ENCODE measurements at places on chromosomes 4 and X. TPM values are rescaled to one million over a fixed set of nuclear protein-coding genes. Genes with fewer than 3 reads are reported as not detected.

Gene RPS6KA6
- 18.9 TPM for polyA plus RNA-seq

Gene GYPB
- 1.0 TPM for polyA plus RNA-seq

Gene HCFC1
- 52.0 TPM for polyA plus RNA-seq

Gene CLTRN
- 17.7 TPM for polyA plus RNA-seq

Gene ZMAT1
- polyA plus RNA-seq: 31.6 TPM

Gene MYL5
- polyA plus RNA-seq: 22.9 TPM

Gene PRAF2
- 41.5 TPM for polyA plus RNA-seq

Gene SATL1
- 0.39 TPM for polyA plus RNA-seq

Gene CYP4V2
- polyA plus RNA-seq: 21.2 TPM

Gene DDX53
- polyA plus RNA-seq: not detected

- DNase-seq: no peak
These were observed 305.3 kb upstream of the INTU start for GRCh38 chr4:127327491-127327890.

DNA sequence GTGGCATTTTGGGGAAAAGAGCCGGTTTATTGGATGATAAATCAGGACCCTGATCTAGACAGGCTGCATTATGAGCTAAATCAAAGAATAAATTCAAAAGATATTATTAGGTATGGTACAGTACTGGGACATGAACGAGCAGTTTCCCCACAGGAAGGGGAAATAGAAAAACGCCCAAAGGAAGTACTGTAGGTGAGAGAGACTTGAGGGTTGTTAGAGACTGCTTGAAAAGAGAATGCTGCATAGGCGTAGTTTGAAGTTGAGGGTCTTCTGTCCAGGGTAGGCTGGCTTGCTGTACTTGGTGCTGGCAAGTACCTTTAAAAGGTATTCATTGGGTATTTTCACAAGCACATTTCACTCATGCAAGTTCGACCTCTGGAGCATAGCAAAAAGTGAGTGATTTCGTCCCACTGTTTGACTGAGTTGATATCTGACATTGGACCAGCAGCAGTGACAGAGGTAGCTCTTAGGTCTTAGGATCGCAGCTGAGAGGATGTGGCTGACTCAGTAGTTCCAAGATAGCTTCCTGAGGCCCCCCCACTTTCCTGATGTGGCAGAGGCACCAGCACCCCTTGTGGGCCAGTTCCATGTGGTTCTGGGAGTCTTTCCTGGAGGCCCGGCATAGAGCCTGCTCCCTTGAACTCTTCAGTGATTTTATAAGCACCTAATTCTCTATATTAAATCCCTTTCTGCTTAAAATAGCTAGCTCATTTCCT lies 64.3 kb downstream of the TMEM131L start:
- no peak for DNase-seq

- no peak for DNase-seq
These were observed 59.2 kb upstream of the CD99 start for GRCh38 chrX:2631743-2632532.

DNA sequence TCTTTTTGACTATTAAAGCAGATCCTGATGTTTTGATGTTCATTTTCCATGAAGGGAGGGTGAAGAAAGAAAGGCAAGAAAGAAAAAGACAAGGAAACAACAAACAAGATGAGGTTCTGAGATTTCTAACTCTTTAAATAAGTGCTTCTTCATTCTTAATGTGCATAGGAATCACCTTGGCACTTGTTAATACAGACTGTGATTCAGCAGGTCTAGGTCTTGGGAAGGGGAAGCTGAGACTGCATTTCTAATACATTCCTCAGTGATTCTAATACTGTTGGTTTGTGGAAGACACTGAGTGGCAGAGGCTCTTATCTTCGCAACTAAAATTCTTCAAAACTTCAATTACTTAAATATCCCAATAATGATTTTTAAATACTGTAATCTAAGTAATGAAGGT lies 95.2 kb upstream of the NAP1L5 start:
- DNase-seq: no peak

GRCh38 chr4:42965326-42965725 lies 72.8 kb downstream of the GRXCR1 start:
- DNase-seq: peak; percentile 4

DNA sequence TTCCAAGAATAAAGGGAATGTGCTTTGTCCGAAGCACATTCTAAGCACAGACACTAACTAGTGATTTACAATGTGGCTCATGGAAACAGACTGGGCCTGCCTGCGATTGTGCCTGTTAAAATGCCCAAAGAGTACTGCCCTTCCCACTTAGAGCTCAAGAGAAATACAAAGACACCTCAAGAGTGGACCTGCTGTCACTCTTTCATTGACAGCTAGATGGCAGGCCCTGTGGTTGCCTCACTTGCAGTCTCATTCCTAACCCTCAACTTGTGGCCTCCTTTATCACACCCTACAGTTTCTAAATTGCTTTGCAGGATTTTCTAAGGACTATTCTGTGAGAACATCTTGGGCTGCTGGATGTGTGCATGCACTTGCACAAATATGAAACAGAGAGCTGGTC lies 331.0 kb upstream of the EMCN start:
- DNase-seq: no peak

GRCh38 chr4:39825741-39826231 lies 127.8 kb downstream of the UBE2K start:
- DNase-seq: no peak

DNA sequence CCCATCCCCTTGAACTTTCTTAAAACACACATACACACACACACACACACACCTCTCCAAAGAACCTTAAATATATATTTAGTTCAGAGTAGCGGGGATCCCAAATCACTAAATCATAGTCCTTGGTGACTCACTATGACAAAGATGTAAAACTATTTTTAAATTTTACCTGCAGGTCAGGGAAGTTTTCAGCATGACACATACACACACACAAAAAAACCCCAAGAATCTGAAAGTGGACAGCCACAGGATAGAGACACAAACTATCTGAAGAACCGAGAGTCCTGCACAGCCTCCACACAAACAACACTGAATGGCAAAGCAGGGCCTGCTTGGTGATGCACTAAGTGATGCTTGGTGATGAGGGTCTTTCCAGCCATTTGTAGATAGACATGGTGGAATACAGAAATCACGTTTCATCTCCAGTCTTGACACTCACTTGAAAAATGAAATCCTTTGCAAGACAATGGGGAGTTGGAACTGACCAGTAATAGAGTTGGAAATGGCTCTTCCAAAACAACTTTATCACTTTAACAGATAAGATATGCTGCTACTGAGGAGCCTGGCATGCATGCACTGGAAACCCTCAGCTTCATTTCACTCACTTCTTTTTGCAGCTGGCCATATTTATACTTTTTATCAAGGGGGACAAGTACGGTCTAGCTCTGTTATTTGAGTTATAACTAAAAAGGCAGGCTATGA lies 307.3 kb downstream of the RAPGEF2 start:
- DNase-seq: no peak

DNA sequence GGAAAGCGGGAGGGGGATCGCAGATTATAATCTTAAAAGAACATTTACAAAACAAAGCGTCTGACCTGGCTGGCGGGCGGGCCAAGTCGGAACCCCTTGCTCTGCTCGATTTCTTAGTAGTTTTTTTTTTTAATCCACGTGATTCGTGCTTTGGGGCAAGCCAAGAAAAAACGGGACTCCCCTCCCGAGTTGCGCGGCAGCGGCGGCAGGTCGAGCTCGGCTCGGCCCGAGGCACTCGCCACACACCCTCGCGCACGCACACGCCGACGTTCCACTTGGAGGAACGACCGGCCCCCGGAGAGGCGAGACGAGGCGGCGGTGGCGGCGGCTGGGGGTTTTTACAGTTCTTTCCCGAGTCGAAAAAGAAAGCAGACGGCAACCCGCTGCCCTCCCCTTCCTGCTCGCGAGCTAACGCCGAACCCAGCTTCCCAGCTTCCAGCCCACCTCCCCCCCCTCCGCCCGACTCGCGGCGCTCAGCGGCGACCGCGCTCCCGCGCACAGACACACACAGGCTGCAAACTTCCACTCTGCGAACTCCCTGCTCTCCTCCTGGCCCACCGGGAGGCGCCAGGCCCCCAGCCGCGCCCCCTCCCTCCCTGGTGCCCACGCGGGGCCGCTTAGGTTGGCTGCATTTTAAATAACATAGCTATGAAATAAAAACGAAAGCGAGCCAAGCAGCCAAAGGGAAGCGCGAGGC lies 1.2 kb downstream of the BCOR start:
- no peak for DNase-seq

DNA sequence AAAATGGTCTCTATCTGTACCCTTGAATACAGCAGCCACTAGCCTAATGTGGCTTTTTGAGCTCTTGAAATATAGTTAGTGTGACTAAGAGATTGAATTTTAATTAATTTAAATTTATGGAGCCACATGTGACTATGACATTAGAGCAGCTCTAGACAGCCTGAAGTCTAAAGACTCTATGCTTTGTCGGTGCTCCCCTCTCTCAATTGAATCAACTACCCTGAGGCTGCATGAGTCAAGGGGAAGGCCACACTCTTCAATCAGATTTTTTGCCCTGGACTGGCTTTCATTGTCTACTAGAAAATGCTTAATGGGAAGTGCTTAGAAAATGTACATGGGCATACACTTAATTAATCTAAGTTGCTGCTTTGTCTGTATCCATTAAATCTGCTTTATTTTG lies 11.7 kb downstream of the TLR7 start:
- no peak for DNase-seq

DNA sequence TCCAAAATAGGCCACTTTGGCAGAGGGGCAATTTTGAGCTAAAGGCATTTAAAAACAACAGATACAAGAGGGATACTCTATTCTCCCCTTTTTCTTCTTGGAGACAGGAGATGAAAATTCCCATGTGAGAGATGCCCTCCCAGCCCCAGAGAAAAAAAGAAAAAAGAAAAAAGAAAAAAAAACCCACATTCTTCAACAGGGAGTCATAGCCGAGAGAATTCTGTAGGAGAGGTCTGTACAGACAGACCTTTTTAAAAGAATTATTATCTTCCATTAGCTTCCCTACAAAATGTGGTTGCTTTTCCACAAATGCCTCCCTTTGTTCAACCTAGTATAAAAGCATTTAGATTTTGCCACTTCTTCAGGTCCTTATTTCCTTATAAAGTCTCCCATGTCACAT lies 89.9 kb downstream of the SPCS3 start:
- no peak for DNase-seq

- DNase-seq: no peak
These were observed 759.6 kb upstream of the NDST4 start for GRCh38 chr4:115873048-115873447.

- DNase-seq: no peak
These were observed 168.9 kb upstream of the PUDP start for GRCh38 chrX:7316887-7317286.

- DNase-seq: no peak
These were observed 99.3 kb downstream of the AMMECR1 start for GRCh38 chrX:110218591-110218990.

GRCh38 chr4:107747748-107748486 lies 27.9 kb upstream of the PAPSS1 start:
- no peak for DNase-seq

DNA sequence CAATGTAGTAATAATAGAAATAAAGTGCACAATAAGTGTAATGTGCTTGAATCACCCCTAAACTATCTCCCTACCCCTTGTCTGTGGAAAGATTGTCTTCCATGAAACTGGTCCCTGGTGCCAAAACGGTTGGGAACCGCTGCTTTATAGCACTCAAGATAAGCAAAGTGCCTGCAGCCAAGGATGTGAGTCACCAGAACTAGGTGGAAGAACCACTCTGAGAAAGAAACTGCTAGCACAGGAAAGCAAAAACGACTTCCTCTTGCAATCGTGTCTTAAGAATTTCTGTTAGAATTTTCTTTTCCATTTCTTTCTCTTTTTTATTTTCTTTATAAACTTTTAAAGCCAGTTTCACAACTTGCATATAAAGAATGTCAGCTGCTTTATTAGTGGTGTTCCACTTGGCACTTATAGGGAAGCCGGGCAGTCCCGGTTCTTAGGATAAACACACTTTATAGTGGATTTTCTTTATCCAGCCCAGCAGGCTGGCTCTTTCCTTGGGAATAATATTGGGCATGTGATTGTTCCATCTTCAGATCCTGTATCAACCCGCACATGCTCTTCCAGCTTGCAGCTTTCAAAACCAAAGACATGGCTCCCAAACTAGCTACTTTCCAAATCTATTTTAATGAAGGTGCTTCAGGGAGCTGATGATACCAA lies 32.3 kb upstream of the CXCL8 start:
- no peak for DNase-seq

GRCh38 chrX:68944211-68944610 lies 115.4 kb downstream of the EFNB1 start:
- no peak for DNase-seq

DNA sequence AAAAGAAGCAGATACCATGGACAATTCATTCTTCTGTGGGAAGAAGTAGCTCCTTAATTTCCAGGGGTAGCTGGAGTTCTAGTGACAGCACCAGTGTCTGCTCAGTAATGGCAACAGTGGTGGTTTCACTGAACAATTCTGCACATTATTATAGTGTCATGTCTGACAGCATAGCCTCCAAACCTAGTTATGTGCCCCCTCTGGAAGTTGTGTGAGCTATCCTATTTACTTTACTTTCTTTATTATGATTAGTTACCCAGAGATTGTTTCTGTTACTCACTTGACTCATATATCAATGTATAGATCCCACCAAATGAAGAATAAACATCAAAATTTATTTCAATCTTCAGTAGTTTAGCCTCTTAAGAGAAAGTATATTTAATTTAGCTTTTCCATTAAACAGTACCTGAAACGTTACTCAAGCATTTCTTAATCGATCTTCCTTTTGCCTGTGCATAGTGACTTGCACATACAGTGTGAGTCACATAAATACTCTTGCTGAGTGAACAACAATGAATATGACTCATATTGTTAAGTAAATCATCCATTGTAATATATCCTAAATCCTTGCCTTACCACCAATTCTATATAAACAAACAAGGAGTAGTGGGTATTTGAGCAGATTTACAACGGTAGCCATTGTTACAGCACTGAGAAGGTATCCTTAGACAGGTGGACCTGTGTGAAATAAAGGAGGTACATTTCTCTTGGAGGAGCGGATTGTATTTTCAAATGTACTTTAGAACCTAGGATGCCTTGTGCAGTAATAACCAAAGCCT lies 534.7 kb downstream of the ANKRD50 start:
- DNase-seq: no peak

DNA sequence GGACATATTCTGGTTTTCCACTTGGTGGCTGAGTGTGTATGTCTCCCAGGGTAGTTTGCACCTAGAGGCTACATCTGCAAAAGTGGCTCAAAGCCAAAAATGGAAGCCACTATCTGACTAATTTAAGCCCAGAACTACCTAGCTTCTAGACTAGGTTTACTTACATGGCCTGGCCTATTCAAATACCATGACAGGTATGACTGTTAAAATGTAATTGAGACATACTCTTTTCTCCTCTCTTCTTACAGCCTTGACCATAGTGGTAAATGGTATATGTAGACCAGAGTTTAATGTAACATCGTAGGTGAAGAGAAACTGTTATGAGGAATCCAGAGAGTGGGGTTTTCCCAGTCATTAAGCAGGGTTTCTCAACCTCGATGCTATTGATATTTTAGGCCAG lies 2.6 kb upstream of the TRPC5 start:
- no peak for DNase-seq

DNA sequence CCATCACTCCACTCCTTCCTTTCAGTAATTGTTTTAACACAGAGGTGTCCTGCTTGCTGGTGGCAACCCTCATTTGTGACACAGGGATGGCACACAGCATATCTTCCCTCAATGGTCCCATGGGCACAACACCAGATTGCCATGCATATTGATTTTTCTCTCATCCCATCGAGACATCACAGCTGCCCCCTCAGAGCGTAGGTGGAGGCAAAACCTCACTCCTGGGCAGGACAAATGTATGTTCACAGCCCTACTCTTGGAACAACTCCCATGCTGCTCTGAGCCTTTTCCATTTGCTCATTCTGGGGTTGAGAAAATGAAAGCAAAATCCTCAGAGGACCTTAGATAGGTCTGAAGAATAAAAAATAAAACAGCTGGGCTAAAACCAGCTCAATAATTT lies 172.2 kb downstream of the GABRB1 start:
- no peak for DNase-seq

GRCh38 chr4:8876982-8877779 lies 5.5 kb upstream of the HMX1 start:
- DNase-seq: no peak

All from renal cortex interstitium (tissue), 15 donors.